Pons (tissue), 1 donor: ENCODE measurements at places on chromosomes 16 and 17.

- no peak for DNase-seq
These were observed 12.0 kb upstream of the RNF157 start for GRCh38 chr17:76252040-76252954.

GRCh38 chr17:57781386-57782061 lies 36.4 kb upstream of the CCDC182 start:
- DNase-seq = no peak

- DNase-seq = no peak
These were observed 51.9 kb downstream of the PLCG2 start for GRCh38 chr16:81830845-81831540.

DNA sequence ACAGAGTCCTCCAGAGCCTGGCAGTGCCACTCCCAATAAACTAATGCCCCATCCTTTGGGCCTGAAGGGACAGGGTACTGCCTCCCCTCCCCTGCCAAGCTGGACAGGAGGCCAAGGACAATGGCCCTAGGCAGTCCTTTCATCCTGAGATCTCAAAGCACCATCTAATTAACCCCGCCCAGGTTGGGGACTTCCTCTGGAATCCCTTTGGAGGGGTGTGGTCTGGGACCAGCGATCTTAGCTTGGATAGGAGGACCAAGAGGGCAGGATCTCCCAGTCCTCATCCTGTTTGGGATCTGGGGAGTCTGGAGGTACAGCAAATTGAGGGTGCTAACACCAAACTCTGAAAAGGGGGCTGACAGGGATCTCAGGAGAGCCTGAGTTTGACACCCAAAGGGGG lies 18.2 kb upstream of the SP6 start:
- DNase-seq = no peak

GRCh38 chr16:19757762-19758595 lies 39.9 kb downstream of the IQCK start:
- peak; percentile 96 for DNase-seq

- no peak for DNase-seq
These were observed 46.2 kb downstream of the SNTB2 start for GRCh38 chr16:69233124-69233523.

GRCh38 chr16:80025236-80025635 lies 424.7 kb upstream of the MAF start:
- no peak for DNase-seq

DNA sequence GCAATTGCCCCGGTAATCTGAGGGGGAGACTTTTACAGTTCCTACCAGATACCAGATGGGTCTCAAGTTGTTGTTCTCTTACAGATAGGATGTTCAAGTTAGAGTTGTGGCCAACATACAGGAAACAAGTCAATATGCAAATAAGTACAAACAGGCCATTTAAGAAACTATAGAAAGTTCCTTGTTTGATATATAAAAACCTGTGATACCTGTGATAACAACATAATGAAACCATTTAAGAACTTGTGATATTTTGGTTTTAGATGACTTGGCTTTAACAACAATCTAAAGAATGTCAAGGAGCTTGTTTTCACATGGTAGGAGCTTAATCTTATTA lies 16.8 kb downstream of the CDR2 start:
- DNase-seq = no peak

- DNase-seq = no peak
These were observed 3.1 kb downstream of the NPW start for GRCh38 chr16:2022723-2023091.

GRCh38 chr16:50403491-50403890 lies 34.7 kb upstream of the BRD7 start:
- DNase-seq = no peak

- DNase-seq = no peak
These were observed 37.0 kb downstream of the MARF1 start for GRCh38 chr16:15605839-15606517.

- no peak for DNase-seq
These were observed 23.4 kb downstream of the GJD3 start for GRCh38 chr17:40340880-40341807.
